Stimulated activated CD8-positive, alpha-beta memory T cell treated with anti-CD3 and anti-CD28 coated beads, Interleukin-2, amount 100 ng/mL, for 1 hour (primary cell): ENCODE measurements at places on chromosomes 7 and 10.

DNA sequence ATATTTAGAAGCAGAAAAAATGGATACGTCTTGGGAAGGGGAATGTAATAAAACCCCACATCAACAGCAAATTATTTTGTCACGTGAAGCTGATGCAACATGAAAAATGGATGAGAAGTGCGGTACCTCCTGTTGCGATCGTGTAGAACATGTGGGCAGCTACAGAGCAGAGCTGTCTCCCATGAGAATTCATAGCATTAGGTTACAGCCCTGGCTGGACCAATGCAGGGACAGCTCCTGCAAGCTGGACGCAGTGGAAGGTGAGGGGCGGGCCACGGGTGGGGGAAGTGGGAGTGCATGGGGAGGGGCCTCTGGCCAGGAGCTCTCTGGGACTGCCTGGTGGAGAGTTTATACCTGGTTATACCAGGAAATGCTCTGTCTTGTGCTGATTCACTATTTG lies 120.3 kb downstream of the GATA3 start:
- DNase-seq = no peak

GRCh38 chr7:99497766-99498545 lies 2.1 kb downstream of the ZNF394 start:
- no peak for DNase-seq

DNA sequence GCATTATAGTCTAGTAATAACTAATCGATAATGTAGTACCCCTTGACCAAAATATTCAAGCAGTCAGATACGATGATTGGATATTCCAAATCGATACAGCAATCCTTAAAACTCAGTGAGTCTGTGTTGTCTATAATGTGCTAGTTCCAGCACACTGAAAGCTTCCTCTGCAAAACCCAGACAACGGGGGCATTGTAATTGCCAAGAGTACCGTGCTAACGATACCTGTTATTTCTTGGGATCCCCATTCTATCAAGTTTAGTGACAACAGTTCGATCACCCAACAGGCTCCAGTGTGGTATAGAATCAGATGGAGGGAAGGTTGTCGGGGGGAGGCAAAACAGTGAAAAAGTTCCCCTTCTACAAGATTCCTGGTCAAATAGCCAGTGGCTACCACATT lies 865 bp downstream of the ZNF438 start:
- no peak for DNase-seq

GRCh38 chr7:11539853-11540252 lies 292.1 kb downstream of the THSD7A start:
- DNase-seq = no peak

GRCh38 chr7:41206267-41206666 lies 496.6 kb downstream of the INHBA start:
- no peak for DNase-seq

DNA sequence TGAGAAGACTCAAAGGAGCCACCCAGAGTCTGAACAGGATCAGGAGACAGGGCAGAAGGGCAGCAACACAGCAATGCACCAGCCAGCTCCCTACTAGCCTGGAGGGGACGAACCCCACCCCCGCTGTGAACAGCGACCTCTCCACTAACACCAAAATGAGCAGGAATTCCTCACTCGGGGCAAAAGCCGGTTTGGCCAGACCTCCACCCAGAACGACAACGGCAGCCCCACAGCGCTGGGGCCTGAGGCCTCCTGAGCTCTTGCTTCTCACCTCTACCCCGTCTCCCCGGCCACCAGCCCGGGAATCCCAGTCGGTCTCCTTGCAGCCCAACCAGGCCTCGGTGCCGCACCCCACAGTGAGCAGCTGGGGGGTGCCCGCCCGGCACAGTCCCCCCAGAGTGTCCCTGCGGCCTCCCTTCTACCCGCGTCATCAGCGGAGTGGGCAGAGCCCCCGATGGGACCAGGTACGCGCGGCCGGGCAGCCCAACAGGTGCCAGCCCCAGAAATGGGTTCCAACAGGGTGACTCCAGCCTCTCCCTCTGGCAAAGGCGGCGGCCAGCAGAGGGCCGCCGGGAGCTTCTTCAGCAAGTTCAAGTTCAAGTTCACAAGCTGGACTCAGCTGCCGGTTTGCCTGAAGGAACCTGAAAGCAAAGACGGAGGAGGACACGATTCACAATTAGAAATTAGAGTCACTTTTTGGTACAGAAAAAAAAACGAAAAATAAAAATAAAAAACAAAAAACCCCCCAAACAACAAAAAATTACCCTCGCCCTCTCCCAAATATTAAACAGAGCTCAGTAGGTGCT lies 129.0 kb downstream of the MARCHF5 start:
- no peak for DNase-seq

DNA sequence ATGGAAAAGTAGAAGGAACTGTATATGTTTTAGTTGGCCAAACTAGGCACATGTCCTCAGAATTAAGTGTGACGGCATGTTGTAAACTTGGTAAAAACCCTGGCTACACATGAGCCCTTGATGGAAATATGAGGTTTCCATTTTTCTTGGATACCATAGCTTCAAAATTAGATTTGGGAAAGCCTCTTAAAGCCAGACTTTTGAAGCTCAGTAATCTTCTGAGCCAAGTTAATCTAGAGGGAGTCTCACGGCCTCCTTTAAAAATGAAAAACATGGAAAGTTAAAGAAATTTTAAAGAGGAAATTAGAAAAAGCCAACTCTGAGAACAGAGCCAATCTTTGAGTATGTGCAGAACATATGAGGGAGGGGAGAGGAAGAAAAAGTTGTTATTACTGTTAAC lies 376.0 kb downstream of the CTNNA3 start:
- DNase-seq = no peak

- DNase-seq = no peak
Measured at GRCh38 chr10:61953183-61953582, 51.7 kb downstream of the ARID5B start.
